Hippocampal formation (tissue), 2 donors: ENCODE measurements at places on chromosomes 6 and 20.

DNA sequence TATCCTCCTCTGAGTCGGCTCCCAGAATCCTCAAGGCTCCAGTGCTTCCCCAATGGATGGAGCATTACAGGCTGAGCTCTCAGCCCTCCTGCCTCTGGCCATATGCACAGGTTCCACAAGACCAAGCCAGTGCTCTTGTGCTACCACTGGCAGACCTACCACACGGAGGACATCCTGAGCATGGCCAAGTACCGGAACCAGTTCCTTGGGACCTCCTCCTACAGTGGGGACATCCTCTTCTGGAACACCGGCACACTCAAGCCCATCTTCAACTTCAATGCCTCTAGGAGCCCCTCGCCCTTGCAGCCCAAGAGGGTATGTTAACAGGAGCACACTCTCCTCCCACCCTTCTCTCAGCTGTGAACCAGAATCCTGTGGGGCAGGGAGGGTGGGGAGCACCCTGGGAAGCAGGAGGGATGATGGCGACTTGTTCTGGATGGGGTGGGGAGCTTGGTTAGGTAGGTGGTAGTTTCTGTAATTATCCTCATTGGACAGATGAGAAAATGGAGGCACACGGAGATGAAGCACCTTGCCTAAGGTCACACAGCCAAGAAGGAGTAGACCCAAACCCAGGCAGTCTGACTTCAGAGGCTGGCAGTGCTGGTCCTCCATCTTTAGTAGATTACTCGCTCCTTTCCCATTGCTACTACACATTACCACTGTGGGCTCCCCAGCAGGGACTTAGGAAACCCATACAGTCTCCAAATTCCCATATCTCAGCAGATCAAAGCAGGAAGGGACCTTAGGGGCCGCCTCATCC is 58.6 kb downstream of the EFCAB8 start:
- DNase-seq: no peak

- DNase-seq: no peak
Measured at GRCh38 chr20:37346236-37346534, 245 bp downstream of the SRC start.

DNA sequence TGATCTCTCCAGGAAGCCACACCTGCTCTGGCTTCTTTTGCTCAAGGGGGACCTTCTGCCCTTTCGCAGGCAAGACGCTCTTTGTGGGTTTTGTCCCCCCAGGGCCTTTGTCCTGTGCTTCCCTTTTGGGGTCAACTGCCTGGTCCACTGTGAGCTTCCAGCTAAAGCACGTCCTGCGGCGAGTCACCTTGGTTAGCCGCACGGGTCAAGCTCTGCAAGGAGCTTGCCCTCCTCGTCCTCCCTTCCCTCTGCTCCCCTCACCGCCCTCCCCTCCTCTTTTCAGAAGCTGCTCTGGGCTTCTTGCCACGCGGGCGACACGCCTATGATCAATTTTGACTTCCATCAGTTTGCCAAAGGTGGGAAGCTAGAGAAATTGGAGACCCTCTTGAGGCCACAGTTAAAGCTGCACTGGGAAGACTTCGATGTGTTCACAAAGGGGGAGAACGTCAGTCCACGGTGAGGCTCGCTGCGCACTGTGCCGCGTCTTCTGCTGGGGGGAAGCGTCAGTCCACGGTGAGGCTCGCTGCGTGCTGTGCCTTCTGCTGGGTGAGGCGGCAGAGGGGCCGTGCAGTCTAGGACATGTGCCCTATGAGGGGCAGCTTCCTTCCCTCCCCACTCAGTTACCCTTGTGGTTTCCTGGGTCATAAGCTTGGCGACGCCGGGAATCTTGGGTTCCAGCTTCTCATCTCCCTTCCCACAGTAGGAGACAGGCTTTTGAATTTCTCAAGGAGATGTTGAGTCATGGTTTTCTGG is 80.2 kb downstream of the SYNJ2 start:
- DNase-seq: no peak

DNA sequence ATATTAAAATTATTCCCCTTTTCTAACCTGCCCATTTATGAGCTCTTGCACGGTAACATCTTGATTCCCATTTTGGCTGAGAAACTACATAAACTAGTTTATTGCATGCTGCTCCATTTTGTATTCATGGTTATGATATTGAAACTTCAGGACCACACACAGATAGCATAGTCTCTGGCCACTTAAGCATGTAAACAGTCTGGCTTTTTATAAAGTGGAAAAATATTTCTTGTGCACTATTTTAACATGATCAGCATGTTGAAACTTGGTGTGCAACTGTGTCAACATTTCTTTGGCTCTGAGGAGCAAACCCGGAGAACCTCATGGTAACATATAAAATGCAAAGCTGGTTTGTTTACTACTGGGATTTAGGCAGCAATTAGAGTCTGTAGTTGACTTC is 70.7 kb downstream of the SLX4IP start:
- DNase-seq: no peak

GRCh38 chr6:45686841-45687569 is 309.3 kb upstream of the SUPT3H start:
- DNase-seq: no peak

DNA sequence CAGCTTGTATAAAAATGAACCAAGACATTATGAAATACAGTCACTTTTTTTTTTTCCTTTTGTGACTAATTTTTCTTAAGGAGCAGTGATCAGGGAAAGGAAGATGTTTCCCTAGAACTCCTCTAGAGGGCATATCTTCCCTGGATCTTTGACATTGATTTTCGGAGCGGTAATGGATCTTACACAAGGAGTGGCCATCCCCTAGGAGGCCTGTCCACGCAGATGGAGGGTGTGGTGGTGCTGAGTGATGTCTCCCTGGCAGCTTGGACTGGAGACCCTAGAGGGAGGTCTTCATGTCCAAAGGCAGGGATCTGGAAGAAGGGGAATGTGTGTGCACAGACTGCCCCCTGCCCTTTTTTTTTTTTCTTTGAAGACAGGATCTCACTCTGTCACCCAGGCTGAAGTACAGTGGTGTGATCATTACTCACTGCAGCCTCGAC is 7.0 kb upstream of the KIFC1 start:
- DNase-seq: no peak

GRCh38 chr6:37889051-37889450 is 69.5 kb downstream of the ZFAND3 start:
- DNase-seq: no peak

GRCh38 chr20:47711046-47711752 is 74.1 kb downstream of the SULF2 start:
- DNase-seq: no peak

DNA sequence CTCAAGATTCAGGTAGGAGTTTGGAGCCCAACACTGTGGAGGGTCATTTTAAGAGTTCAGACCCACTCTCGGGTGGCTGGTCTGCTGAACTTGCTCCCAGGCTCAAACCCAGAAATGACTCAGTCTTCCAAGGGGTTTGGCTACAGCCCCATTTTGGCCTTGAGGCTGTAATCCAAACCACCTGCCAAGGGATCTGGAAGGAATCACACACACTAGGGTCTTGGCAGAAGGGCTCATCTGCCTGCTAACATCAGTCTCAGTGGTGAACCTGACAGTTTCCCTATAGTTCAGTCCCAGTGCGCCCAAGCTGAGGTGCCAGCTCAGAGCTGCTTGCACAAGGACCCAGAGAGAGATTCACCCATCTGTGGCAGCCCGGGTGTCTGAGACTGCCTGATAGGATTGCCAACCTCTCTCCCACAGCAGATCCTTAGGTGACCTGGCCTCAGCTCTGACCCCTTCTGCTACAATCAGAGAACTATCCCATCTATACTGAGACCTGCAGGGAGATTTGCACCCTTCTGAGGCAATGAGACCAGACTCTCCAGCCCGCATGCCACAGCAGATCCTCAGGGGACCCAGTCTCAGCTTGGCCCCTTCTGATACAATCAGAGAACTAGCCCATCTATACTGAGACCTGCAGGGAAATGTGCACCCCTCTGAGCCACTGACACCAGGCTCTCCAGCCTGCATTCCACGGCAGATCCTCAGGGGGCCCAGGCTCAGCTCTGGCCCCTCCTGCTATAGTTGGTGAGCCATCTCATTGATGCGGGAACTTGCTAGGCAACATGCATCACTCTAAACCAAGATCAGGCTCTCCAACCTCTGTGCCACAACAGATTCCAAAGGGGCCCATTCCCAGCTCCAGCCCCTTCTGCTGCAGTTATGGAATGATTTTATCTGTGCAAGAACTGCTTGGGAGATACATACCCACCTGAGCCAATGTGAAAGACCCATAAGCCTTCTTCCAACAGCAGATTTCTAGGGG is 48.2 kb downstream of the THBS2 start:
- no peak for DNase-seq

- no peak for DNase-seq
Measured at GRCh38 chr20:14523090-14523489, 185.7 kb upstream of the FLRT3 start.

DNA sequence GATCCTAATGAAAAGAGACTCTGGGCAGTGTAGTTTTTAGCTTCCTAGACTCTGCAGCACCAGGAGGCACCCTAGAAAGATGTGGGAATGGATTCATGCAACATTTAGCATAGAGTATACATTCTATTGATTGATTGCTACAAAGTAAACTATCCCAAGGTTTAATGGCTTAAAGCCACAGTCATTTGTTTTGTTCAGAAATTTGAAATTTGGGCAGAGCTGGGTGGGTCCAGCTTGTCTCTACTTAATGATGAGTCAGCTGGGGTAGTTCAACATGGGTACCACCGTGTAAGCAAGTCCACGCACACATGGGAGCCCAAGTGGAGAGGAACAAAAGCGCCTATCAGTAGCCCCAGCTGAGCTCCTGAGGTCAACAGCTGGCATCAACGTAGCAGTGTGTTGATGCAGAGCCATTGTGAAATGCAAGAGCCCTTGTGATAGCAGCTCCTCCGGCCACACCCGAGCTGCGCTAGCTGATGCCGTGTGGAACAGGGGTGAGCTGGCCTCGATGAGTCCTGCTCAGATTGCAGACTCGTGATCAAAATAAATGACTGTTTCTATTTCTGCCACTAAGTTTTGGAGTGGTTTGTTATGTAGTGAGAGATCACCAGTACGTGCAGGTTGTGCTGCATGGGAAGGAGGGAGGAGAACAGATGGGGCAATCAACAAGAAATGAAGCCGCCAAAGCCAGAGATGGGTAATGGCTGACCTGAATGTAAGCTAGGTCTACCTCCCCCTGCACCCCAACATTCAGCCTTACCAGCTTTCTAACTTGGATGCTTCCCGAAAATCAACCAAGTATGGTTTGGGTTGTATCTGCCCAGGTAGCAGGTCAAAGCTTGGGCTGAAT is 45.7 kb upstream of the TRAF3IP2 start:
- no peak for DNase-seq

DNA sequence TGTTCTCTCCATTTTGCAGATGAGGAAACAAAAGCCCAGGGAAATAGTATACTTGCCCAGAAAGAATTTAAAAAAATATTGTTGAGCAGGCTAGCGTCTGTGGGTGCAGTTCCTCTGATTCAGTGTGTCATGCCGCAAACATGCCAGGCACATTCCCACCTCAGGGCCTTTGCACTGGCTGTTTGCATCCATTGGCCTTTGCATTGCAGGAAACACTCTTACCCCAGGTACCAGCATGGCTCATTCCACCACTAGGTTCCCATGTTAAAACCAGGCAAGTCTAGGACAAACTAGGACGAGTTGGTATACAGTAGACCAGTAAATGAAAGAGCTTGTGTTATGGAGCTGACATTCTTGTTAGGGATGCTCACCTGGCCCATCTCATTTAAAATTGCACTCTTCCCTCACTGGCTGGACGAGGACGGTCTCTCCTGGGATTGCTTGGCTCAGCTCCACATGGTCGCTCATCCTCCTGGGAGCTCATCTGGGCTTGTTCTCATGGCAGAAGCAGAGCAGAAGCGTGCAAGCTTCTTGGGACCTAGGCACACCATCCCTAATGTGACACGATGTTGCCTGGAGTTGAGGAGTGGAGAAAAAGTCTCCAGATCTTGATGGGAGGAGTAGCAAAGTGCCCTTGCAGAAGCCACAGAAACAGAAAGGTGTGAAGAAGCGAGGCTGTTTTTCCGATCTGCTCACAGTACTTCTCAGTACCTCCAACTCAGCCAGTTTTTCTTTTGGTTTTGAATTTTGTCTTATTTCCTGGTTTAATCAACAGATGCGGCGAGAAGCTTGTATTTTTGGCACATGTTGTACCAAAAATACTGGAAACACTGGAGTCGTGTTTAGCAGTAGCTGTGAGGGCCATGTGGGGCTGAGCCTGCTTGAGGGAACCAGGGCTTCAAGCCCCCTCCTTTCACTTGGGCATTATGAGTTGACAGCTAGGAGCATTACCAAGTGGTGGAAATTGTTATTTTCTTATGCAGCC is 13.9 kb downstream of the ZNF831 start:
- no peak for DNase-seq

GRCh38 chr20:36538026-36538722 is 3.1 kb upstream of the MYL9 start:
- DNase-seq: no peak

- DNase-seq: no peak
Measured at GRCh38 chr6:149190224-149190831, 127.2 kb upstream of the TAB2 start.

GRCh38 chr6:32189742-32190053 is 304 bp downstream of the PBX2 start:
- DNase-seq: no peak

DNA sequence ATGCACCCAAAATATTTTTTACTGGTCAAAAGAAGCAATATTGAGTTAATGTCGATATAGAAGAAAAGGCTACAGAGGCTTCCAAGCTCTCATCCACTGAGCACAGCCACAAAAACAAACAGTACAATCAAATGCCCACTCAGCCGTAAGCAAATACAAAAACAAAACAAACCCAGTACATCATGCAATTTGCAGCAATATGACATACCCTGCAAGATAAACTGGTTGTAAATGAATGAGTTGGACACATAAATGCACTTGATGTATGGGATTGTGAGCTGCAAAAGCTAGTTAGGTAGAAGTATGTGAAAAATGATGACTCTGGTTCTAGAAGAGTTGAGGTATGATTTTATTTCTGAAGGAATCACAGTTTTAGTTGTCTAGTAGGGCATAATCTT is 83.9 kb downstream of the SESN1 start:
- DNase-seq: no peak

GRCh38 chr6:124143435-124143834 is 339.8 kb downstream of the NKAIN2 start:
- no peak for DNase-seq

- DNase-seq: no peak
Measured at GRCh38 chr20:16036331-16036730, 536.9 kb downstream of the KIF16B start.

GRCh38 chr6:90000864-90001731 is 106.8 kb downstream of the GJA10 start:
- no peak for DNase-seq

DNA sequence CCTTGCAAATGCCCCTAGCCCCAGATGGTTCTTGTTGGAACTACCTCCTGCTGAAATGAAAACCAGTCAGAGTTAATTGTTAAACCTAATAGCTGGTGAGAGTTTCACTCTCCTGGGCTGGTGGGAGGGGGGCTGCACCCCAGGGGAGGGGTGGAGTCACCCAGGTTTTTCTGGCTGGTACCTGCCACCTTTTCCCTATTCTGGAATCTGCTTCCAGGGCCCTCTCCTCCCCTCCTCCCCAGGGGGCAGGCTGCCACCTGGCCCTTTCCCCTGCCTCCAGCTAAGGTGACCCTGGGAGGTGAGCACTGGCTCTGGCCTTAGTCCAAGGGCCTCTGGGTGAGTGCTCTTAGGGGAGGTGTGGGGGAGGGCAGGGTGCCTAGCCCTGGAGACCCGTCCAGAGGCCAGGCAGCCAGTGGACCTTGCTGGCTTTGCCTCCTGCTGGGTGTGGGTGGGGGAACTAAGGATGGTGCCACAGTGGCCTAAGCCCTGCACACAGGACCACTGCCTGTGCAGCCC is 48.8 kb upstream of the EPB41L1 start:
- DNase-seq: no peak

GRCh38 chr20:35318502-35319157 is 26.4 kb upstream of the FAM83C start:
- DNase-seq: no peak

GRCh38 chr20:17590245-17590644 is 20.4 kb downstream of the DSTN start:
- no peak for DNase-seq
